Sciatic nerve (tissue), 2 donors: ENCODE measurements at places on chromosomes 2 and 18. TPM values are rescaled to one million over a fixed set of nuclear protein-coding genes. Genes with fewer than 3 reads are reported as not detected.
A peak's percentile ranks its signal among the peaks of the same experiment; 100 is the strongest.

DNA sequence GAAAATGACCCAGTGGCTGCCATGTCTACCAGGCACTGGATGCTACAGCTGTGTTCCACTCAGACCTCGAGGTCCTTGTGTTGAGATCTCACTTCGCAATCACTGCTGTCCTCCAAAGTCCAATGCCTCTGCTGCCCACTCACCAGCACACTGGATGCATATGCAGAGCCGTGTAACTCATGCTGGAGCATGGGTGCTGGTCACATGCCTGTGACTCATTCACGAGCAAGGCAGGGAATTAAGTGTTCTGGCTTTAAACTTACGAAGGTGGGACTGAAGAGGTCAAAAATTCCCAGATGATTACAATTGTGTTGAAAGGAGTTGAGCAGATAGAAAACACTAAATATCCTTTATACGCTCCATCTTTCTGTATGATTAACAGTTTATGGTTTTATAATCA lies 417.5 kb downstream of the NUP35 start:
- DNase-seq, result no peak

GRCh38 chr2:239268082-239268481 lies 132.7 kb downstream of the HDAC4 start:
- DNase-seq, result peak; percentile 68

DNA sequence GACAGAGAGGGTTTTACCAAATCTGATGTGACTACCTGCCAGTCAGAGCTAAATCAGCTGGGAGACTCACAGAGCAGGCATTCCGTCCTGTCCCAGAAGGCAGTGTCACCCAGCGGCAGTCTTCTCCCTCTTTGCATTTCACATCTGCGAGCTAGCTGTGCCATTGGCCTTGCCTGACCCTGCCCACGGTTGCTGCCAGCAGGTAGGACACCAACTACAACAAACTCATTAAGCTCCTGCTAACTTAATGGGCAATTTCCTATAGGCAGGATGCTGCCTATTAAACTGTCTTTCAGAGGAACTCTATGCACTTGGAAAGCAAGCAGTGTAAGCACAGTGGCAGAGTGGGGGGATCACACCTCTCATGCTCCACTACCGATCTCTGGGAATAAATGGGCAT lies 116.4 kb upstream of the CAPN13 start:
- DNase-seq, result no peak

DNA sequence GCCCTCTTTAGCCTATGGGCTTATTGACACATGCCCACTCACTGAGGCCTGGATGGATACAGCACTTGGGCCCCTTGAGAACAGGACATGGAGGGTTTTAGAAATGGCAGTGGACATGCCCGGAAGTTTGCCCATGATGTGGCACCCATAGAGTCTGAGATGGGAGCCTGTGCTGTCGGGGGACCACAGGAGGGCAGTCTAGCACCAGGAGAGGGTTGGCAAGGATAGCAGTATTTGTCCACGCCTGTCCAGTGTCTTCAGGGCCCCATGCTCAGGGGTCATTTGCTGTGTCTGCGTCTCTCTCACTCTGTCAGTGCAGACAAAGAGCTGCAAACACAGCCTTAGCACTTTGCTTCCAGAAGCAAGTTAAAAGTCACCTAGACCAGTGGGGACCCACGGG lies 48.7 kb downstream of the IL1RL2 start:
- no peak for DNase-seq

GRCh38 chr2:216793386-216793785 lies 66.5 kb downstream of the TNP1 start:
- DNase-seq, result no peak

Gene ACTR2
- total RNA-seq, result 187 TPM

Gene ACADL
- 32.4 TPM for total RNA-seq

GRCh38 chr18:65091744-65092329 lies 659.0 kb upstream of the CDH7 start:
- no peak for DNase-seq

Gene SUCLG1
- total RNA-seq, result 55.4 TPM

GRCh38 chr2:168432100-168432499 lies 24.0 kb upstream of the CERS6 start:
- no peak for DNase-seq

Gene KIF1A
- total RNA-seq, result 123 TPM

Gene GAREM2
- total RNA-seq, result 6.8 TPM

Gene GLS
- total RNA-seq, result 165 TPM

- no peak for DNase-seq
Measured at GRCh38 chr2:239644011-239644410, 243.2 kb upstream of the HDAC4 start.

DNA sequence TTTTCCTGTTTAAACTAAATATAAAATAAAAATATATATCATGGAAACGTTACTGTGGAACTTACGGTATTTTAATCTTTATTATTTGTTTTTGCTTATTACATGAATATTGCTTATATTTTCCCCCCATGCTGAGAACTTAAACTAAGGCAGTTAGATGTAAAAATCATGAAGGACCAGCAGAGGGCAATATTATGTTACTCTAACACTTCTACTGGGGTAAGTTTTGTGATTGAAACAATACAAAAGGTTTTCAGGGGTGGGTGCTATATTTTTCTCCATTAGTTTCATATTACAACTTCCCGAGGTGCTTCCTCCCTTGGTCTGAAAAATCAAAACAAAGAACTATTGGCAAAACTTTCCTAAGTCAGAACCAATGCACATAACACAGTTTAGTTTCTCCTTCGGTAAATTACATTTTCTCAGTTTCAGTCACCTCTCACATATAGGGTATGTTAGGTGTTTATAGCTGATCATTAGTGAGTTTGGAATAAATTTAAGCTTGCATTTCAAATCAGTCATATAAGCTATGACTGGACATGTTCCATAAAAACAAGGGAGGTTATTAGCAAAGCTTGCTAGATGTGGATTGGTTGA lies 54.8 kb downstream of the ZNF407 start:
- no peak for DNase-seq

DNA sequence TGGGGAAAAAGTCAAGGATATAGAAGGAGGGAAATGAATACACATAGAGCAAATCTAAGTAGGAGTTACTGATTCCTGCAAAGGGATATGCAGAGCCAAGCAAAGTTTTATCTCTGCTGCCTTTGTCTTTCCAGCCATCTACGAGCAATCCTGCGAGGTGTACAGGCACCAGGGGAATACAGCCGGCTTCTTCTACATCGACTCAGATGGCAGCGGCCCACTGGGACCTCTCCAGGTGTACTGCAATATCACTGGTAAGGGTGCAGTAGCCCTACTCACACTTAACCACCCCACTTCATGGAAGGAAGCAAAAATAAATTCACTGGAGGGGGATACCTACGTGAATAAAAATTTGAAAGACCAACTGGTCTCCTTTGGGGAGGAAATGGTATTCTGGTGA lies 584.6 kb downstream of the CNTNAP5 start:
- DNase-seq, result no peak

Gene LYG1
- total RNA-seq, result 2.1 TPM

Gene LHCGR
- 12.4 TPM for total RNA-seq

- no peak for DNase-seq
Measured at GRCh38 chr2:216731465-216731864, 36.1 kb upstream of the IGFBP5 start.

GRCh38 chr2:174516501-174517378 lies 29.9 kb upstream of the GPR155 start:
- no peak for DNase-seq

Gene AOX1
- 35.1 TPM for total RNA-seq

Gene CFAP65
- 0.18 TPM for total RNA-seq

Gene DSG4
- total RNA-seq, result not detected

- no peak for DNase-seq
Measured at GRCh38 chr18:60021556-60021955, 121.8 kb downstream of the PMAIP1 start.

GRCh38 chr18:51039138-51040112 lies 9.4 kb downstream of the SMAD4 start:
- DNase-seq, result no peak

DNA sequence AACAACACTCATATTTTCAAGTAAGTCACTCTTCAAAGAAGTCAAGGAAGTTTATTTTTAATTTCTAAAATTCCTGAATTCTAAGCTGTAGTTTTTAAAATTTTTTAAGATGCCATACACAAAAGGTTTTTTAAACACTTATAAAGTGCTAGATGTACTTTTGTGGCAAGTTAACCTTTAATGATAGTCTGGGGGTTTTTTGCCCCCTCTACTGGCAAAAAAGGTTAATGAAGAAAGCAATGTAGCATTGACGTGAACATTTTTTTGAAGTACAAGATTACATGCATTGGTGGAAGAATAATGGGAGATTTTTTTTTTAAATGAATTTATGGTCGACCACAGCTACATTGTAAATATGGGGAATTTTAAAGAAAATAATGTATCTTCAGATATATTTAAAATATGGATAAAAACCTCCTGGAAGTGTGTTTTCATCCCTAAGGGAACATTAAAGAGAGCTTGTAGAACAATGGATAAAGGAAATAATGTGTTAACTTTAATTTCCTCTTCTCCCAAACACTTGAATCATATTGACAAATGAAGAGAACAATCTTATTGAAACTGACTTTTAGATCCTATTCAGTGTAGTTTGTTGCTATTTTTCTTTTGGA lies 12.6 kb downstream of the ITPRID2 start:
- no peak for DNase-seq

Gene SP140
- 4.4 TPM for total RNA-seq

DNA sequence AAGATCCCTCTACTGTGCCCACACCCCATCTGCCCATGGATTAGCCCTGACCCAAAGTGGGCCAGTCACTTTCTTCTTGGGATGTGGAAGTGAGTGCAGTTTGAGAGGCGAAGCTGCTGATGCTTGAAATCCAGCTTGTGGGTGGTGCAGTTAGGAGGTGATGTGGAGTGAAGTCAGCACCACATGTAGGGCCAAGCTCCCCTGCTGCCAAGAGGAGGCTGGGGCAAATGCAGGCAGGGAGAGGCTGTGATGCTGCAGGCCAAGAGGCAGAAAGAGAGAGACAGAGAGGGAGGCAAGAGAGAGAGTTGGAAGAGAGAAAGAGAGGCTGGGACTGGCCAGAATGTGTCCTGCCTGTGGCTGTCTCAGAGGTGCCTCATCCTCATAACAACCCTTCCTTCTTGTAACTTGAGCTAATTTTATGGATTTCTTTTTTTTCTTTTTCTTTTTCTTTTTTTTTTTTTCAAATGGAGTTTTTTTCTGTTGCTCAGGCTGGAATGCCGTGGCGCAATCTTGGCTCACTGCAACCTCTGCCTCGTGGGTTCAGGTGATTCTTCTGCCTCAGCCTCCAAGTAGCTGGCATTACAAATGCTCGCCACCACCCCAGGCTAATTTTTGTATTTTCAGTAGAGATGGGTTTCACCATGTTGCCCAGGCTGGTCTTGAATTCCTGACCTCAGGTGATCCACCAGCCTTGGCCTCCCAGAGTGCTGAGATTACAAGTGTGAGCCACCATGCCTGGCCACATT lies 35.3 kb upstream of the CAB39 start:
- no peak for DNase-seq

DNA sequence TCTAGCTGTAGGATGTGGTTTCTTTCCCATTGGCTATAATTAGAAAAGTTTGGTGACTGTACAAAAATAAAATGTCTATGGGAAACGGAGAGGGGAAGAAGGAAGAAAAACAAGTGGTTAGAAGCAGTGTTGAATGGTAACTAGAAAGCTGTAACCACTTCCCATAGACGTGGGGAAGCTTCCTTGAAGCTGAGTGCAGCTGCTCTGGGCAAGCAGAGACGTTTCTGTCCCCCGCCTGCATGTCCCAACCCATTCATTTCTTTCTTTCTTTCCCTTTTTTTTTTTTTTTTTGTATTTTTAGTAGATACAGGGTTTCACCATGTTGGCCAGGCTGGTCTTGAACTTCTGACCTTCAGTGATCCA lies 367.8 kb upstream of the HS6ST1 start:
- DNase-seq, result peak; percentile 32

DNA sequence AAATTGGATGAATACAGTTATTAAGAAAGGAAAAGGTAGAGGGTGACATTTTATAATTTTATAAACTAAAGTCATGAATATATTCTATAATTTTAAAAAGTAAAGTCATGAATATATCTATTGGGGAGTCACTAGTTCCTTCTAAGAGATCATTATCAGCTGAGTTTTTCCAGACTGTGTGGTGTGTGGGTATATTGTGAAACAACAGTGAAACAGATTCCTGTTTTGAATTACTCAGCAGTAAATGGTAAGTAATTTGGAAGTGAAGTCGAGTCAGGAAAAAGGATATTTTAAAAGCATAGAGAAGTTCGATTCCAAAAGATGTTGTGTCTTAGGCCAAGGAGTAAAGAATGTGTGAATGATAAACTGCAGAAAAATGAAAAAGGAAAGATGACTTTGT lies 1018.2 kb upstream of the NXPH2 start:
- DNase-seq, result no peak

- DNase-seq, result no peak
Measured at GRCh38 chr2:163775304-163775703, 39.5 kb upstream of the FIGN start.

DNA sequence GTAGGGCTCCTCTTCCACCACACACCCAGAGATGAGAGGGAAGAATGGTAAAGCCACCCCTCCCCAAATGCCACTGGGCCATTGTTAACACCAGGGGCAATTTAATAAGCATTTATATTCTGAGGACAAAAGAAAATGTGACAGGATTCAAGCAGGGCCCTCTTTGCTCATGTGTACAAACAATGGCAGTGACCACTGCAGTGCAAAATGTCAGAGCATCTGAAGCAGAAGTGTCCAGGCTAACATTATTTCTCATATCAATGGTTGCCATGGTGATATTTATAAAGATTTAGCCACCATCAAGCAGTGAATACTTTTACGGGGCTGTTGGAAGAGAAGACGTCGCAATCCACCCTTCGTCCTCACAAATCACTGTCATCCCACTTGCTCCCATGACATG lies 10.8 kb upstream of the EPB41L3 start:
- no peak for DNase-seq

DNA sequence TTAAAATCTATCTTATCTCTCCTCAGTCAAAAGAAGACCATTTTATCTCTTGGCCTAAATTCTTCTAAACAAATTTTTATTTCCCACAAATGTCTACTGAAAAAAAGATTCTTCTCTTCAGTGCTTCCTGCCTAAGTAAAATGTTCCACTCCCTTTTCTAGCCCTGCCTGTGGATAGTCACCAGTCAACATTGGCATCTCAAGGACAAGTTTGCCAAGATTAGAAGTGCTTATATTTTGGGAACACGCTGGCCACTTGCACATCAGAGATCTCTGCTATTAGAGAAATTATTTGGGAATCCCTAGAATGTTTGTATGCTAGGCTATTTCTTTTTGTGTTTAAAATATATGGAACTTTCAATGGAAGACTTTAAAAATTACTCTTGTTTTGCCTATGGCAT lies 758.2 kb upstream of the CDH7 start:
- no peak for DNase-seq

- no peak for DNase-seq
Measured at GRCh38 chr2:200297100-200297499, 9.4 kb upstream of the SPATS2L start.

DNA sequence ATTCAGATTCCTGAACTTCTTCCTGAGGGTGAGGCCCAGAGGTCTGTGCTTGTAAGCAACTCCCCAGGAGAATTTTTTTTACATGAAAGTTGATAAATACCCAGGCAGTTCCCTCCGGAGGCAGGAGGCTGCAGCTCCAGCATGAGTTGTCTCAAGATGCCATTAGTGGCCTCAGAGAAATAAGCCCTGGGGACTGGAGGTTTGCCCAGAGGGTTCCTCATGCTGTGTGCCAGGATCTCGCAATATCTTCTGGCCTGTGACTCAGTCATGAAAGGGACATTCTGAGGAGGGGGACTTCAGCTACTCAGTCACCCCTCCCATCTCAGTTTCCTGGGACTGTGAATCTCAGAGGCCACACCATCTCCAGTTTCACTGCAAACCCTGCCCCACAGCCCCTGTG lies 49.9 kb downstream of the LYPD1 start:
- no peak for DNase-seq

Gene TCF23
- not detected for total RNA-seq

GRCh38 chr18:9454061-9454703 lies 21.1 kb upstream of the RALBP1 start:
- no peak for DNase-seq

GRCh38 chr2:60844105-60844504 lies 37.3 kb upstream of the REL start:
- DNase-seq, result no peak
